NCI-H69 (cell line): ENCODE measurements at places on chromosomes 12 and 14.
A peak's percentile ranks its signal among the peaks of the same experiment; 100 is the strongest.

GRCh38 chr14:89194376-89194775, 222.7 kb downstream of the FOXN3 start:
- peak; percentile 23 for DNase-seq

DNA sequence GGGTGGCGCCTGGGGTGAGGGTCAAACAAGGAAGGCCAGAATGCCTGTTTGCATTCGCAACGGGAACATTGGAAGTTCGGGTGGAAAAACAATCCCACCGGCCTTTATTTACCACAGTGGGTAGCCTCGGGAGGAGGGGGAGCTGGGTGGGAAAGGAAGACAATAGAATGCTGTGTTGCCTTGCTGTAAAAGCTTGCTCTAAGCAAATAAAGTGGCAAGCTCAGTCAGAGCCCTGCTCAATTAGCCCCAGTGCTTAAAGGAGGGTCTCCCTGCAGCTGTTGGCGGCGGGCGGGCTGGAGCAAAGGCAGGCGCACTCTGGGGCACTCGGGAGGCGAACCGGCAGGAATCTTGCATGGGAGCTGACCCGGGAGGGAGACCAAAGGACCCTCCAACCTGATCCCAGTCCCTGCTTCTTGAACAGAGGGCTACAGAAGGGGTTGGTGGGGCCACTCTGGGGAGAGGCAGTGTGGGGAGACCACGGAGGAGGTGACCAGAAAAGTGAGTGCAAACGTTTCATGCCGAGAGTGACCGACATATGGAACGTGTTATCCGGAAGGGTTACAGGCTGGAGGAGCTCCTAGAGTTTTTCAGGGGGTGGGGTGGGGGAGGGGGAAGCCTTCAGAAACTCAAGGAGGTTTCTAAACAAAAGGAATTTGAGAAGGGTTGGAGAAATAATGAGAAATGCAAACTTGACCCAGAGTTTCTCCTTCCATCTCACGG, 48.5 kb downstream of the NTF3 start:
- DNase-seq: peak; percentile 98

- no peak for DNase-seq
Observed at GRCh38 chr14:90362558-90362896, 30.8 kb upstream of the NRDE2 start.

DNA sequence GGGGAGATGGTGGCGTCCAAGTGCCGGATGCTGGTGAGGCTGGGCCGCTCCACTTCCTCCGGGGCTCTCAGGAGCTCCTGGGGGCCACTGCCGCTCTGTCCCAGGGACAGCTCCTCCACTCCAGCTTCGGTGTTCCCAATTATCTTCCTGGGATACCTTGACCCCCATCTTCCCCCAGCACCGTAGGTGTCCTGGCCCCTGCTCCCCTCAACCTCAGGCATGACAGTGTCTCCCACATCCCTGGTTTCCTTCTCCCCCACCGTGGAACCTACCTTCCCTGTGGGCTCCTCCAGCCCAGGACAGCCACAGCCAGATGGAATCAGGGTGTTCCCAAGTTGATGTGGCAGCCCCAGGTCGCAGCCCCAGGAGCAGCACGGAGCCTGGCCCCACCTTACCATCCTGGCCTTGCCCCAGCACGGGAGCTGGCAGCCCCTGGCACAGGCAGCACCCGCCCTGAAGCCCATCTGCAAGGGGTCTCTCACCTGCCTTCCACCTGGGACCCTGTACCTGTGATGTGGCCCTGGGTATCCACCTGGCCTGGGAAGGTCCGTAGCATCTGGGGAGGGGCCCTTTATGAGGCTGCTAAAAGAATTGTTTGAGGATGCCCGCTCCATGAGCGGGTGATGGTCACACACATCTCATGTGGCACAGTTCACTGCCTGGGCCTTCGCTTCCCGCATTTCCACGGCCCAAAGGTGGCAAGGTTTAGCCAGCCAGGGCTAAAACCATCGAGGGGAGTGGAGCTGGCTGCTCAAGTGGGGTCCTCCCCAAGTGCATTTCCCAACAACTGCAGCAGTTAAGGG, 4.1 kb downstream of the TMEM121 start:
- DNase-seq: no peak

DNA sequence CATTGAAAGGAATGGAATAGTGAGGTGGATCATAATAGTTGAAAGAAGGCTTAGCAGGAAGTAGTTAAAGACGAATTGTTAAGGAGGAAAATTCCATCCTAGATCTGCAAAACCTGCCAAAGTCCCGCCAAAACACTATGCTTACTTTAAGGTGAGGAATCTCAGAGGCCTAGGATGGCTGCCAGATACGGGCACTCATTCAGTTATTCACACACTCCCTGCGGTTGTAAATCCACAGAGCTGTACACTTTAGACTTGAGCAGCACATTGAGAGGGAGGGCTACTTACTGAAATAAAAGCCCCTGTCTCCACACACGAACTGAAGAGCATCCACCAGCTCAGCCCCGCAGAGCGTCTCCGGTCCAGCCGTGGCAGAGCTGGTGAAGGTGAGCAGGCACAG, 5.0 kb downstream of the IGF1 start:
- DNase-seq: no peak

DNA sequence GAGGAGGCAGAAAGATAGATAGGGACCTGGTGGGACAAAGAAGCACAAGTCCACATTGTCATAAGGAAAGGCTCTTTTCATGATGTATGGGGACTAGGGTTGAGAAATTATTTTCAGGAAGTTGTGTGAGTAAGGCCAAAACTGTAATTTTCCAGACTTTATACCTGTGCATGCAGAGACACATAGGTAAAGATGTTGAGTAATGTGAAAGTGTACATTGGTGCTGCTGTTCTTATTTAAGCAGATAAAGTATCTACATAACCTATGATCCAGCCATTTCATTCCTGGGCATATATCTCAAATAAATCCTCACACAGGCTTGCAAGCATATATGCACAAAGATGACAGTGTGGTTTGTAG, 332.2 kb downstream of the DUSP6 start:
- DNase-seq: no peak

- DNase-seq: peak; percentile 35
Observed at GRCh38 chr14:71050227-71050823, 143.1 kb downstream of the PCNX1 start.

DNA sequence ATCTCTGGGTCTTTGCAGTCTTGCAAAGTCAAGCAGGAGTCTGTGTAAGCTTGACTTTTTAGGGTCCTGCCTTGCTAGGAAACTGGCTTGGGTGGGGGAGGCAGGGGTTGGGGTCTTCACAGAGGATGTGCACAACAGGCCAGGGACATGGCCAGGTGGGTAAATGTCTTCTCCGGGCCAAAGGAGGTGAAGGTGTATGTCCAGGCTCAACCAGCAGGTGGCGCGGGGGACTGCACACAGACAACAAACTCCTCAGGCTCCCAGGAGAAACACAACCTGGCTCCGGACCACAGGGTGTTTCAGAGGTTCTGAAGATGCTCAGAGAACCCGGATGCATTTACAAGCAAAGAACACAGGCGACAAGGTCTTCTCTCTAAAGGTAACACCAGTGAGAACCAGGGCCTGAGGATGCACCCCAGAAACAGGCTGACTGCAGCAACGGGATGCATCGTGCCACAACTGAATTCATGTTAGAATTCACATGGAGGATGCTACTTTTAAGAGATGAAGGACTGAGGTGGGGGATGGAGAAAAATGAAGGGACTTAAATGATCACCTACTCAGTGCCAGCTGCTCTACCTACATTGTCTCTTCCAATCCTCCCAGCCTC, 56.0 kb downstream of the PLEKHG3 start:
- peak; percentile 66 for DNase-seq
